GM12892 (cell line): ENCODE measurements at places on chromosomes 7 and 10.

DNA sequence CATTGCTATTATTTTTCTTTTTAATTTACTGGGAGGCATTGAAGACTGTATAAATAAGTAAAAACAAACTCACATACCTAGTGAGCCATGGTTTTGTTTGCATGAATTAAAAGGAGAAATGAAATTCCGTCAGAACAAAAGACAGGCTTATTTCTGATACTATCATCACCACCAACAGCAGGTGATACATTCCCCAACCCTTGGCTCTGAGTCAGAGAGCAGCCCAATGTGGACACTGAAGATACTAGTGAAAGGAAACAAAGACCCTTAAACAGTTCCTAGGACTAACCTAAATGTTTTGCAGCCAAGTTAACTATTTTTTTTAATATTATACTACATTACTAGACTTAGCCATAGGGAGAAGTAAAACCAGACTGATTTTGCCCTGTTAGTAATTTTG is 31.6 kb downstream of the CHRM2 start:
- DNase-seq: no peak

DNA sequence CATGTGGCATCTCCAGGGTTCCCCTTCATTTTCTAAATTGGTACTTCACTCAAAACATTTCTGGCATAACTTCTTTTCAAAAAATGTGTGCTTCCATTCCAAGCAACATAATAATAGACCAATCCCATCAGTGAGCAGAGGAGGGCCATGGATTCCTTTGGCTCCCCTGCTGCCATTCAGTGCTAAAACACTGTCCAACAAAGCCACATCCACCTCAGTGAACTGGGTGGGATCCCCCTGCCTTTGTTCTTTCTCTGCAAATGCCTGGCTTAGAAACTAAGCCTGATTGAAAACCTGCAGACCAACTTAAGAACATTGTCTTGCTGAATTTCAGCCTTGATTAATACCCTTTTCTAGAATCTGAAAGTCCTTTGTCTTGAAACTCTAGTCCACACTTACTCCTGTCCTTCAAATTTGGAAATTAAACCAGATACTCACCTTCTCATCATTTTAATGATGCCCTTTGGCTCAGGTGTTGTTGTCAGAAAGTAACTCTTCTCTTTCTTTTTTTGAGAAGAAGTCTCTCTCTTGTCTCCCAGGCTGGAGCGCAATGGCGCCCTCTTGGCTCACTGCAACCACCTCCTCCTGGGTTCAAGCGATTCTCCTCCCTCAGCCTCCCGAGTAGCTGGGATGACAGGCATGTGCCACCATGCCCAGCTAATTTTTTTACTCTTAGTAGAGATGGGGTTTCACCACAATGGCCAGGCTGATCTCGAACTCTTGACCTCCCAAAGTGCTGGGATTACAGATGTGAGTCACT is 132.3 kb downstream of the PLXNA4 start:
- no peak for DNase-seq

GRCh38 chr10:69344591-69345252 is 66.4 kb downstream of the HK1 start:
- DNase-seq: no peak

DNA sequence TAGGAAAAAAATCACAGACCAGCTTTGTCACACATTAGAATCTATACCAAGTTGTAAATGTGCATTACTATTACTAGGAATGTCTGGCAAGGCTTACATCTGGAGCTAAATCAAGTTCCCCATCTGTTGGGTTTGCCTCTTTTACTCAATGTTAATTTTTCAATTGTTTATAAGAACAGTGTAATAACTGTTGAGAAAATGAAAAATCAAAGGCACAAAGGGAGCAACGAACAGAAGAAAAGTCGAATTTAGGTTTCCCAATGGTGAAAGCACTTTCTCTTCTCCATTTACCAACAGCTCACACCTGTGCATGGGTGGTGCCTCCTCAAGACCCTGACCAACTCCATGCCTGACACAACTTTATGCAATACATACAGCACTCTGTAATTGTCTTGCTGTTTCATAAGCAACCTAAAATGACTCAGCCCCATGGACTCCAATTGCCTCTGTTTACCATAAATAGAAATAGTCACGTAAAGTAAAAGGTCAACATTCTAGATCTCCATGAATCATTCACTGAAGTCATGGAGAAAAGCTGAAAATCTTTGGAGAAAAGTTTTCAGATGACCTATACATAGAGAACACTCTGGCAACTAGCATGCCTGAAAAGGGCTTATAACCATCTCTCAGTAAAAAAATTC is 95.5 kb upstream of the KCNIP2 start:
- DNase-seq: no peak

- DNase-seq: no peak
Observed at GRCh38 chr7:136441835-136442234, 426.6 kb upstream of the CHRM2 start.

DNA sequence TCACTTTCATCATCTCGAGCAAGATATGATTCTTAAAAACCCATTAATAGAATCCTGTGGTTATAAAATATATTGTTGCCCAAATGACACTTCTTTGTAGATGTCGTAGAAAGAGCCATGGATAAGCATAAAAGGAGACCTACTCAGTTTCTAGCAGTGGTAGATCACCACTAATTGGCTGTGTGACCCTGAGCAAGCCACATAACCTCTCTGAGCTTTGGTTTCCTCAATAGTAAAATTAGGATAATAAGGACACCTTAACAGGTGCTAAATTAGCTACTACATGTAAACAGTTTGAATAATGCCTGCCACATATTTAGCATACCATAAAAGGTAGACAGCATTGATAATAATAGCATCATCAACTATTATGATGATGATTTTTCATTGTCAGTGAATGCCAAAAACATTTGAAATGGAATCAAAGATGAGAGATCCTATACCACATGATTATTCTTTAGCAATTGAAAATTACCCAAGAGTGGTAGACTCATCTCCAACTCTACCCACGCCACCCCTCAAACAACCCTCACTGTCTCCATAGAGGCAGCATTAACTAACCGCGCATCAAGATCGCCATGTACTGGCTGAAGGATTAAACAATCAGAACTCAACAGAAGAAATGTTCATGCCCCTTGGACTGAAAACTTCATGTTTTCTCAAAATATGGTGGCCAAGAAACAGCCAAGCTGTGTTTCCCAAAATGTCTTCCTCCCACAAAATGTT is 45.8 kb downstream of the CHST15 start:
- no peak for DNase-seq

- no peak for DNase-seq
Observed at GRCh38 chr10:110141871-110142635, 65.4 kb upstream of the MXI1 start.

DNA sequence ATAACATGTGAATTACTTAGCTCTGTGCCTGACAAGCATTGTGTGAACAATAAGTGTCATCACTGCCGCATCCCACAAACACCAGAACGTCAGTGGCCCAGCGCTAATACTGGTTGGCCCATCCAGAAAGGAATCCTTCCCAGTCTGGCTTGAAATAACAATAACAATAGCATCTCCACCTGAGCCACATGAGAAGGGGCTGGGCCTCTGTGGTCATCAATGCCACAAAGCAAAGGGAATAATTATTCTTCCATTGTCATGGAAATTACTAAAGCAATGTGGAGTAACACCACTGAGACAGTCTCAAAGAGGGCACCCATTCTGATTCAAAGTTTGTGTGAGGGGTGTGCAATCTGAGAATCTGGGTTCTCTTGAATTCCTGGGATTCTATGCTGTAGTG is 105.7 kb upstream of the INHBA start:
- no peak for DNase-seq

- DNase-seq: no peak
Observed at GRCh38 chr7:12777257-12777656, 89.8 kb downstream of the ARL4A start.

DNA sequence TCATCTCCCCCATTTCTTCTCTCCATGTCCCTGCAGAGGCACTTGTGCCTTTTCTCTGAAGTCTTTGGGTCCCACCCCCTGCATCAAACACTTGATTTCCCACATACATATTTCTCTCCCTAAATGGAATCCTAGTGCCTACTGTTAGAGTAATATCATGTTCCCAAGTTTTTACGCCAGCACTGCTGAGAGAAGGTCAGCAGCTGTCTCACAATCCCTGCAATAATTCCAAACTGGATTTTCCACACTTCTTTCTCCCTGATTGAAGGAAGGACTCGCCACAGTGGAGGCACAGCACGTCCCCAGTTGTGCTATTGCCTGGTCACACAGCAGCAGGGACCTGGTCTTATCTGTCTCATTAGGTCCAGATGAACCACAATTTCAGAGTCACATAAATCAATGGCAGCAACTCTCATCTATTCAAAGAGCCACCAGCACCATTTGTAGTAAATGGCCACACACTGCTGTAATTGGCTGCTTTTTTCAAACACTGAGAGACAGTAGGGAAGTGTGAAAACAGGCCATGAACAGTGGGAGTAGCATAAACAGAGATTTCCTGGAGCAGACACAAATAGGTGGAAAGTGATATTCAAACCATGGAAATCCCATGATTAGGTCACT is 605.5 kb downstream of the XPNPEP1 start:
- DNase-seq: no peak

- no peak for DNase-seq
Observed at GRCh38 chr7:70634610-70635068, 497.3 kb upstream of the GALNT17 start.

- no peak for DNase-seq
Observed at GRCh38 chr10:14692344-14693076, 82.2 kb downstream of the FAM107B start.
